ENCODE measurements at places on chromosomes 5 and 9.

DNA sequence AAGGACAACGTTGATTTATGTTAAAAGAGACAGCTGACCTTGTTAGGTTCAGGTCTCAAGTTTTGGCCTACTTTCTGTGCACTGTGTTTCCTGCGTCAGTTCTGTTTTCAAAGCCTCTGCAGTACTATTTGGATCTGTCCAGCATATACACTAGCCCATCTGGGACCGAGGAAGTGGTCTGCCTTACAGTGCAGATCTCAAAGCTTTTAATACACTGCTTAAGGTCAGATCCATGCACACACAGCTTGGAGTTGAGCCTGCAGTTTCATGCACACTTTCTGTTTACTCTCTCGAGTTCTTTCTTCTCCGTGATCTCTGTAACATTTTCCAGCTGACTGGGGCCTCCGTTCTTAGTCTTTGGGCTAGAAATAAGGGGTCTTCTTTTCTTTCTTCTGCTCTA is 24.1 kb downstream of the CARTPT start:
- no peak for DNase-seq

DNA sequence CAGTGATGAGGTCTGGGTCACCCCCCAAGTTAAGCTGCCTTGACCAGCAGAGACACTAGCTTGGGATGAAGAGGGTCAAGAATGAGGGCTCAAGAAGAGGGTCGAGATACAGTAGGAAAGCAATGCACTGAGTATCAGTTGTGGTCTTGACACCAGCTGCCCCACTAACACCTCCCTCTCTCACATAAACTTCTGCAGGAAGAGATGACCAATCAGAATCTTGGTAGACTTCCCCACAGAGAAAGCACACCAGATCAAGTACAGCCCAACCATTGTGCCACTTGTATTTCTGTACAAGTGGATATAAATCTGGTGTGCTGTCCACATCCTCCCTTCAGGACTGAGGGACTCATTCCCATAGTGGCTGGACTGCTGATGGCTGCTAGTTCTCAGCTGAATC is 101.2 kb upstream of the ELL2 start:
- no peak for DNase-seq

DNA sequence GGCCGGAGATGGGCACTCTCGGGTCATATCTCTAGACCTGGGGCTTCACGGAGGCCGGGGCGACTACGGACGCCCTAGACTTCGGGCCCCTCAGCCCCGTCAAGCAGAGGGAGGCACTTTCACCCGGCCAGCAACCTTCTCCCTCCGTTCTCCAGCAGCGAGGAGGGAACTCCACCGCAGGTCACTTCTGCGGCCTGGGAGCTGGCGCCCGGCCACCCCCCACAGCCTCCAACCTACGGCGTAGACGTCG is 201 bp downstream of the DOLK start:
- no peak for DNase-seq

- DNase-seq: no peak
Measured at GRCh38 chr9:72857624-72857996, 95.2 kb downstream of the ALDH1A1 start.

DNA sequence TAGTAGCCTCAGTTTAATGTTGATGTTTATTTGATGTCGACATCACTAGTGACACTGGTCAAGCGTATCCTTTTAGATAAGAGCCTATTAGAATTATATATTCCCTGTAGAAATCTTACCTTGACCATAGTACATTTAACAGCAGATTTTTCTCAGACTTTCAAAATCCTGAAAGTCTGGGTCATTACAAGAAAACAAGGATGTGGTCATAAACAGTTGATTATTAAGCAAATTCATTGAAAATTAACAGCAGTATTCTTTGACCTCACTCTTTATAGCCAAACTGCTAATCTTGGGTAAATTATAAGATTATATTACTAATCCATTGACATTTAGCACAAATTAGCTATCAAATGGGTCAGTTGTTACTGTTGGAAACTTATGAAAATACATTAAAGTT is 83.4 kb downstream of the GHR start:
- DNase-seq: no peak

- DNase-seq: no peak
Measured at GRCh38 chr5:11396917-11397316, 507.3 kb downstream of the CTNND2 start.

- DNase-seq: no peak
Measured at GRCh38 chr9:90142580-90142979, 500.0 kb downstream of the DIRAS2 start.

- DNase-seq: no peak
Measured at GRCh38 chr9:221989-222776, 7.5 kb downstream of the DOCK8 start.

- DNase-seq: no peak
Measured at GRCh38 chr5:82792096-82792495, 285.1 kb downstream of the TMEM167A start.

GRCh38 chr9:137064027-137064879 is 6.1 kb downstream of the SAPCD2 start:
- no peak for DNase-seq

DNA sequence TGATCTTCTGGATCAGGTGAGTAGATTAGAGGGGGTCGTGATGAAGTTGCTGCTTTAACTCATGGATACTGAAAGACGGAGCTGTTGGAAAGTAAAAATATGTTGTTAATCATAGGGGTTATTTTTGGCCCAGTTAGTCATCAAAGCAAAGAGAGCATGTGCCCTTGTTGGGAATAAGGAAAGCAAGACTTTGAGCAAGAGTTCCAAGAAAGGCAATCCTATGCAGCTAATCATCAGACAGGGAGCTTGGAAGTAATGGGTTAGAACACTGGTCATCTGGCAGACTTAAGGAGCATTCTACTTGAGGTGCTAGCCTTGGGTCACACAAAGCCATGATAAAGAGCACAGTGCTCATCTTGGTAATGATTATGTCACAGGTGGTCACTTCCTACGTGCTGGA is 18.3 kb downstream of the ASPN start:
- no peak for DNase-seq

- DNase-seq: no peak
Measured at GRCh38 chr5:121867403-121867802, 15.7 kb downstream of the FTMT start.
